ENCODE measurements at places on chromosomes 13 and 19.

DNA sequence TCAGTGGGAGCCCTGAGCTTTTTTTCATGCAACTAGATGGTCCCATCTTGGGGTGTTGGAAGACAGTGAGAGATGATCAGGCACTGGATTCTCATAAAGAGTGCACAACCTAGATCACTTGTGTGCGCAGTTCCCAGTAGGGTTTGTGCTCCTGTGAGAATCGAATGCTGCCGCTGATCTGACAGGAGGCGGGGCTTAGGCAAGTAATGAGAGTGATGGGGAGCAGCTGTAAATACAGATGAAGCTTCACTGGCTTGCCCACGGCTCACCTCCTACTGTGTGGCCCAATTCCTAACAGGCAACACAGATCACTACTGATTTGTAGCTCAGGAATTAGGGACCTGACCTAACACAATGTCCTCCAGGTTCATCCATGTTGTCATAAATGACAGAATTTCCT lies 43.6 kb upstream of the UBAC2 start:
- H3K4me3 ChIP-seq, result no peak overlapping the region
- no peak overlapping the region for H3K27ac ChIP-seq
- DNase-seq, result no peak
- H3K4me1 ChIP-seq, result no peaks in the 10 kb centered on the region

DNA sequence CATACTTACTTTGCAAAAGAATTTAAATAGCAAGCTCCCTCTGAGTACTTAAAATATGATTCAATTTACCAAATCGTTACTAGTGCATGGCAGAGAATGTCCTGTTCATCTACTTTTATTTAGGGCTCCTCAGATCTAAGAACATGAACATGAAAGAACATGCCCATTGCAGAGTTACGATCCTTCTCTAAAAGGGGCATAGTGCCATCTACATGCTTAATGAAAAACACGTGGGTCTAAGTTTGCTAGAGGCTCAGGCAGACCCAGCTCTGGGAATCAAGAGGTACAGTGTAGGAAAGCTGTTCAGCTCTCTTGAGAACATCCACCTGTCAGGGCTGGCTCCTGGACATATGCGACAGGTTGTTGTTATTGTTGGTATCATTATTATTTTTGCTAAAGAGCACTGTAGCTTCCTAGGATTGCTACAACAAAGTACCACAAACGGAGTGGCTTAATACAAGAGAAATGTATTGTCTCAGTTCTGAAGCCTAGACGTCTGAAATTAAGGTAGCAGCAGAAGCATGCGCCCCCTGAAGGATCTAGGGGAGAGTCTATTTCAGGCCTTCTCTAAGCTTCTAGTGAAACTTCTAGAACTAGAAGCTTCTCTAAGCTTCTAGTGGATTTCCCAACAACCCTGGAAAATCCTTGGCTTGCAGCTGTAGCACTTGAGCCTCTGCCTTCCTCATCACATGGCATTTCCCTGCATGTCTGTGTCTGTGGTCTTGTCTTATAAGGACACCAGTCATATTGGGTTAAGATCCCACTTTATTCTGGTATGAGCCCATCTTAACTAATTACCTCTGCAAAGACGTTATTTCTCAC lies 133.9 kb downstream of the DCT start:
- peaks cover 8% of the 10 kb centered on the region for H3K4me1 ChIP-seq
- H3K36me3 ChIP-seq, result no peaks in the 10 kb centered on the region
- no peak overlapping the region for H3K4me3 ChIP-seq
- DNase-seq, result no peak
- no peak overlapping the region for H3K27ac ChIP-seq
- H3K27me3 ChIP-seq, result no peaks in the 10 kb centered on the region

DNA sequence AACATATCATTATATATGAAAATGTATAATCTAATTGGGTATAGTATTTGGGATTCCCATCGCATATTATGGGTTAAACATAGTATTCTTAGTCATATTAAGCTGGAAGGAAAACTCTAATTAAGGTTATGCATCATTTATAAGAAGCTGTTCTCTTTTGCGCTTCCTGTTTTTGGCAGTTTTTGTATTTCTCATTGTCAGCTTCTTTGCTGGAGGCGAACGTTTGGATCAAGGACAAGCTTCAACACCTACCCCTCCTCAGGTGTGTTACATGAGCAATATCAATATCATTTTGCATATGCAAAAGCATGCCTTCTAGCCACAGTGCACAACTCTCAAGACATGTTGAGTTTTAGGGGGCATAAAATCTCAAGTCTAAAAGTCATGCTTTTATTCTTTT lies 439.8 kb downstream of the TDRD3 start:
- DNase-seq, result no peak
- no peaks in the 10 kb centered on the region for H3K4me1 ChIP-seq
- peaks cover 1% of the 10 kb centered on the region for H3K36me3 ChIP-seq
- no peak overlapping the region for H3K27ac ChIP-seq
- no peak overlapping the region for H3K4me3 ChIP-seq

DNA sequence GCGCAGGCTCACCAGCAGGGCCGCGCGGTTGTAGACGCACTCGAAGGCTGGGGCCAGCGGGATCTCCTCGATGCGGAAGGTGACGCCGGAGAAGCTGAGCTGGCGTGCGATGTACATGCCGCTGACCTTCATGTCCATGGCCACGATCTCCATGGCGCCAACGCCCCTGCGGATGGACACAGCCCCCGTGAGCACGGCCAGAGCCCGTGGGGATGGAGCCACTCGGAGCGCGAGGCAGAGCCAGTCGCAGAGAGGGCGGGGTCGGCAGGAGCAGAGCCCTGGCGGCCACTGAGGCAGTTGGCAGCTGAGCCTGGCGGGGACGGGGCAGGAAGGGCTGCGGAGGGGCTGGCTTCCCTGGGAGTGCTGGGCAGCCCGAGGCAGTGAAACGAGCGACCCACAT lies 15.2 kb downstream of the GPX4 start:
- no peak overlapping the region for H3K4me3 ChIP-seq
- H3K27ac ChIP-seq, result no peak overlapping the region
- DNase-seq, result no peak
- peaks cover 70% of the 10 kb centered on the region for H3K36me3 ChIP-seq

GRCh38 chr13:91701975-91702374 lies 303.6 kb downstream of the GPC5 start:
- no peak for DNase-seq
- no peak overlapping the region for H3K27ac ChIP-seq
- H3K27me3 ChIP-seq, result no peaks in the 10 kb centered on the region
- no peak overlapping the region for H3K4me3 ChIP-seq
- H3K36me3 ChIP-seq, result no peaks in the 10 kb centered on the region

DNA sequence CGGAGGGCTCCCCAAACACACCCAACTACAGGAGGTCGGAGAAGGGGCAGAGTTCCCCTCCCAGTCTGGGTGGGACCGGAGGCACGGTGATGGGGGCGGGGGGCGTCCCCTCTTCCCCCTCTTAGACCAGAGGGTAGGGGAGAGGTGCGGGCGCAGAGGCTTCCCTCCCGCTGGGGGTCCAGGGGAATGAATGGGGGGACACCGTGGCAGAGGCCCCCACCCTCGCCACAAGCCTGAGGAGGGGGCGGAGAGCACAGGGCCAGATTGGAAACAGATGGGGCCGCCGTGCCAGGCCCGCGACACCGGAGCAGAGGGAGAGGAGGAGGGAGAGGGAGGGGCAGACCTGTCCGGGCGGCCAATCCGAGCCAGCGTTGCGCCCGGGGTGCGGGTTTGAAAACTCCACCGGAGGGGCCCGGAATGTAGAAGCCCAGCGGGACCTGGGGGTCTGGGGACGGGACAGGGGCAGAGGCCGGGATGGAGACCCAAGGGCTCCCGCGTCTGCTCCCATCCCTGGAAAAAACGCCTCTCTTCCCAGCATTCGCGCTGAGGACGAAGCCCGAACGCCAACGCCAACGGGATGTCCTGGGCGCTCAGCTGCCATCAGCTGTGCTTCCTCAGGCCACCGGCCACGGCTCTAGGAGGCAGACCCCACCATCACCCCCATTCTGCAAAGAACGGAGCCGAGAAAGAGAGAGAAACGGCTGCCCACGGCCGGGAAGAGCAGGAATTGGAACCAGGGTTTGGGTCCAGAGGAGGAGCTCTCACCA lies 46.8 kb downstream of the PTPRS start:
- H3K27me3 ChIP-seq, result peaks cover 52% of the 10 kb centered on the region
- peaks cover 3% of the 10 kb centered on the region for H3K36me3 ChIP-seq
- DNase-seq, result no peak
- no peak overlapping the region for H3K27ac ChIP-seq
- peaks cover 16% of the 10 kb centered on the region for H3K4me1 ChIP-seq

DNA sequence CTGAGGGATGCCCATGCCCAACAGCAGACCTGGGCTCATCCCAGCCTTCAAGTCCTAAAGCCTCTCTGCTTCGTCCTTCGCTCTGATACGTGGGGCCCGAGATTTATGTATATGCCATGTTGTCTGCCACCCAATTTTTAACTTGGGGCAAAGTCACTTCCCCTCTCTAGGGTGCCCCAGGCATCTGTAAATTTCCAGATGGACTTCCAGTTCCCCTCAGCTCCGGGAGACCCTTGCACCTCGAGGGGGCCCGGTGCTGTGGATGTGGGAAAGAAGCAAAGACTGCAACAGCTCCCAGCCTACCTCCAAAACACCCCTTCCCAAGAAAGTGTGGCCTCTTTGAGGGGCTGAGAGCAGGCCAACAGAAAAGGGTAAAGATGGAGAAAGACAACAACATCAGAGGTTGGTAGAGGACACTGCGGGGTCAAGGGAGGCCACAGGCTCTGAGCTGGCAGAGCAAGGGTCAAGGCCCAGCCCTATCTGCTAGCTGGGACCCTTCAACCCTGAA lies 97.4 kb downstream of the STK24 start:
- no peak overlapping the region for H3K27ac ChIP-seq
- H3K27me3 ChIP-seq, result no peaks in the 10 kb centered on the region

DNA sequence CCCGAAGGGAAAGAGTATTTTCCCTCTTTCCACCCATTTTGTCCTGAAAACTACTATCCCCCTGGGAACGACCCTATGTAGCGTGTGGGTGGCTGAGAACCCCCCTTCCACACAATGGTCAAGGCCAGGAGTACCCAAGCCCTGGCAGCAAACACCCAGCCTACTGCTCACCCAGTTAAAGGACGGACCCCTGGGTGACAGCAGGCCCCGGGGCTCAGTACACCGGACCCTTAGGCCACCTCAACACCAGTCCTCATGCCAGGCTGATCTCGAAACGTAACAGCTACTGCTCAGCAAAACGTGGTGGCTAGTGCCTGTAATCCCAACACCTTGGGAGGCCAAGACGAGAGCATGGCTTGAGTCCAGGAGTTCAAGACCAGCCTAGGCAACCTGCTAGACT lies 1.4 kb downstream of the ANKRD27 start:
- H3K36me3 ChIP-seq, result peaks cover 13% of the 10 kb centered on the region
- DNase-seq, result no peak
- no peak overlapping the region for H3K27ac ChIP-seq
- H3K4me3 ChIP-seq, result peak overlapping the region; percentile 89
- H3K4me1 ChIP-seq, result peaks cover 44% of the 10 kb centered on the region

- no peak overlapping the region for H3K4me3 ChIP-seq
- H3K36me3 ChIP-seq, result peaks cover 2% of the 10 kb centered on the region
- peaks cover 55% of the 10 kb centered on the region for H3K27me3 ChIP-seq
- H3K4me1 ChIP-seq, result no peaks in the 10 kb centered on the region
These were observed 23.1 kb upstream of the TNFRSF19 start for GRCh38 chr13:23547000-23547590.

DNA sequence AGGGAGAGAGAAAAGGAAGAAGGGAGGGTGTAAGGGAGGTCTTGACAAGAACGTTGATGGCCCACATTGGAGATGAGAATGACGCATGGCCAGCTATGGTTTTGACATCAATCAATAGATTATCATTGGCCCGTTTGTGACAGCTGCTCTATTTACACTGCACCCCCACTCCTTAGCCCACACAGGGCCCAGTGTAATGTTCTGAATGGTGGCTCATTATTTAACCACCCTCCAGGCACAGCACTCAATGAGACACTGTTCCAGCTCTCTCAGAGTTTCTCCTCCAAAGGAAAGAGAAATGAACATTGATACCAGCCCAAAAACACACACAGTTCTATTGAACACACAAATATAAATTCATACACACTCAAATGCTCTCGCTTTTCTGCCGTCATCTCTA lies 173.0 kb upstream of the IPO5 start:
- DNase-seq, result no peak
- no peaks in the 10 kb centered on the region for H3K36me3 ChIP-seq
- H3K27ac ChIP-seq, result no peak overlapping the region
- no peak overlapping the region for H3K4me3 ChIP-seq

DNA sequence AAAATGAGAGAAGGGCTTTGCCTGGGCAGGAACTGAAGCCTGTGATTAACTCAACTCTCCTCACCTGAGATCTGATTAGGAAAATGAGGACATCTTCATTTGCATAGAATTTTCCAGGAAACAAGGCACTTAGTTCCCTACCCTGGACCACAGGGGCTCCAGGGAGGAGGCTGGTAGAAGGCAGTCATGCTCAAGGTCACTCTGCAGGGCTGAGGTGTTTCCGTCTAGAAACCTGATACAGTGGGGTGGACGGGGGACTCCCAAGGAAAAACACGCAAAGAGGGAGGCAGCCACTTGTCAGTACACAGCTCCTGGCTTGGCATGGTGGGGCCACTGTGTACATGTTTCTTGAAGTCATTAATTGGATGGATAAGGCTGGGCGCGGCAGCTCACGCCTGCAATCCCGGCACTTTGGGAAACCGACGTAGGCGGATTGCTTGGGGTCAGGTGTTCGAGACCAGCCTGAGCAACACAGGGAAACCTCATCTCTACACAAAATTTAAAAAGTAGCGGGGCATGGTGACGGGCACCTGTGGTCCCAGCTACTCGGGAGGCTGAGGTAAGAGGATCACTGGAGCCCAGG lies 6.0 kb downstream of the KLK14 start:
- H3K4me1 ChIP-seq, result no peaks in the 10 kb centered on the region
- H3K27ac ChIP-seq, result no peak overlapping the region
- no peak for DNase-seq
- H3K27me3 ChIP-seq, result peaks cover 12% of the 10 kb centered on the region
- no peaks in the 10 kb centered on the region for H3K36me3 ChIP-seq
- no peak overlapping the region for H3K4me3 ChIP-seq

DNA sequence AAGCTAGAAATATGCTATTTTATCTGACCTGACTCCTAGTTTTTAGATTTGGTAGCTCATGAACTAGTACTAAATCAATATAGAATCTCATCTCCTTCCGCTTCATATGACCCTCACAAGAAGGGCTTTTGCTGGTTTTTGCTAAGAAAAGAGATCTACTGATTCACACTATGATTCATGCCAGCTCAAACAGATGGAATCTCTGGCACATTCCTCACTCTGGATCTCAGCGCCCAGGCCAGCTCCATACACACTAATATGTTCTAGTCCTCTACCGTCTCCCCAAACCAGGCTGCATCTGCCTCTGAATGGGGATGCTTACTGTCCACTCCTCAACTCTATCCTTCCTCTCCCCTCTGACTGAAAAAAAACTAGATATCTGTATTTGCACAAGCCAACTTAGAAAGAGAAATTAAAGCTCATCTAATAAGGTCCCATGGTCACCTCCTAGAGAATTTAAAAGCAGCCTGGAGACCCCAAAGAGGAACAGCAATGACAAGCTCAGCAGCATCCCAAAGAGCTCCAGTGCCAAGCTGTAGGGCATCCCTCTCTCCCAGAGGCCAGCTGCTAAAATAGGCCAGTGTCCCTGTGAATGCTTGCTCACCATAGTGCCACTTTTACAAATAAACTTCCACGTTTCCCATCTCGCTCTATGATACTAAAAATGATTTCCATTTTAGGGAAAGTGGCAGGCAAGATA lies 74.9 kb downstream of the LHFPL6 start:
- peaks cover 20% of the 10 kb centered on the region for H3K27me3 ChIP-seq
- H3K4me1 ChIP-seq, result no peaks in the 10 kb centered on the region
- H3K27ac ChIP-seq, result no peak overlapping the region
- H3K36me3 ChIP-seq, result no peaks in the 10 kb centered on the region

- H3K4me1 ChIP-seq, result peaks cover 12% of the 10 kb centered on the region
- peaks cover 42% of the 10 kb centered on the region for H3K27me3 ChIP-seq
- H3K27ac ChIP-seq, result no peak overlapping the region
These were observed 849 bp downstream of the GAS6 start for GRCh38 chr13:113862931-113863523.

Measured in effector memory CD8-positive, alpha-beta T cell (primary cell).